ENCODE measurements at places on chromosomes 11 and 22.
A peak's percentile ranks its signal among the peaks of the same experiment; 100 is the strongest.

DNA sequence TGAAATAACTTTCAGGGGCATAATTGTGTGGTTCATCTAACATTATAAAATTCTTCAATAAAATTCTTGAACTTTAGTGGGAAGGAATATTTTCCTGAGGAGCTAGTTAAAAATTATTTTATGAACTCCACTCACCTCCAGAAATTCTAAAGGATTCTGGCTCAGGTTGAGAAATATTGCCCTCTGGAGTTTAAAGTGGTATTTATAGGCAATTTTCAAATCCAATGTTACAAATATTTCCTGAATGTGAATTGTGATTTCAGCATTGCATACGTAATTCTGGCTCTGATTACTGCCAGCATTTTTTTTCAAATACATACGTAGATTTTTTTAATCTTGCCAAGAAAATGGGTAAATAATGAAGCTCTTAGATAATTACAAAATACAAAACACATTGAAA is 598.2 kb upstream of the ANO3 start:
- DNase-seq, result no peak

GRCh38 chr22:22352371-22352999 is 107.9 kb downstream of the VPREB1 start:
- no peak for DNase-seq

DNA sequence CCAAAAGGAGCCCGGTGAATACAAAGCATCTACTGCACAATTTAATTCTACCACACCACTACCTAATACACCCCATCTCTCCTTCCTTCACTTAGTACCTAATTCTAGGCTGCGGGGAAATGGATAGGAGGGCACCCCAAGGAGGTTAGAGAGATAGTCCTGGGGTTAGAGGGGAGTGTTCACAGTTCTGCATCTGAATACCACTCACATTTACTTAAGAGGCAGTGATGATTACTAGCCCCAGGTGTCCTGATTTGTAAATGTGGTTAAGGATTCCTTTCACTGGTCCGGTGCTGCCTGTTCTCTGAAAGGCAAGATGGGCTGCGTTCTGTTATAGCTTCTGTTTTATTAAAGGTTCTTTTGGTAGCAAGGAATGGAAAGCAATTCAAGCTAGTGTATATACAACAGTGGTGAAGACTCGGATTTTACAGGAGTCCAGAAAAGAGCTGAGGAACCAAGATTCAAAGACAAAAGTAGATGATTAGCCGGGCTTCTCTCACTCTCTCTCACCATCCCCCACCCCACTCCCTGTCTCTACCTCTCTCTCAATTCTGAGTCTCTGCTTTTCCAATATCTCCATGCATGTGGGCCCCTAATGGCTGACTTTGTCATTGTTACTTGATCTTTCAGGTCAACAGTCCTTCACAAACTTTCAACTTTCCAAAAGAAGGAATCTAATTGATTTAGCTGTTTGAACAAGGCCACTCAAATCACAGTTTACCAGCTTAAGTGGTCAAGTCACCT is 8.7 kb upstream of the KCNA4 start:
- DNase-seq, result no peak

GRCh38 chr11:85299258-85299942 is 327.7 kb downstream of the DLG2 start:
- DNase-seq, result no peak

DNA sequence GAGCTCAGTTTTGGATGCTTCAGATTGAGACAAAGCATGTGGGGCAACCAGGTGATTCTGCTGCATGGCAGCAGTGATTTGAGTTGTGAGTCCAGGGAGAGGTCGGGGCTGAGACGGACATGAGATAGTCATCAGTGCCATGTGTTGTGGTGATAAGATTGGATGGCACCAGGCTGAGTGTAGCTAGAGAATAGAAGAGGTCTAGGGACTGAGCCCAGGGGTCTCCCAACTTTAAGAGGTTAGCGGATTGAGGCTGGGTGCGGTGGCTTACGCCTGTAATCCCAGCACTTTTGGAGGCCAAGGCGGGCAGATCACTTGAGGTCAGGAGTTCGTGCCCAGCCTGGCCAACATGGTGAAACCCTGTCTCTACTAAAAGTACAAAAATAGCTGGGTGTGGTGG is 6.3 kb upstream of the CTSD start:
- no peak for DNase-seq

DNA sequence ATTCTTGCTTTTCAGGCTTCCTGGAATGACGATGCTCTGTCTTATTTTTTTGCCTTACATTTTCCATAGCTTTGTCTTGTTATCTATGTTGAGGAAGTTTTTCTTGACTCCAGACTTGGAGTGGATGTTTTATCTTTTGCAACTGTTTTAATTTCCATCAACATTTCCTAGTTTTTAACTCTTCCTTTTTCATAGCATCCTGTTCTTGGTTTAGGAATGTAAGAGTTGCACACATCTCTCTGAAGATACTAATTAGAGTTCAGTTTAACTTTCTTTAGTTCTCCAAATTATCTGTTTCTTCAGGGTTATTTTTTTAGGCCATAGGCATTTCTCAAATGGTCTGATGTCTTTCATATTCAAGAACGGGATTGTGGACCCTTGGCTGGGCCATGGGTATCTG is 10.4 kb downstream of the CLDN5 start:
- no peak for DNase-seq

DNA sequence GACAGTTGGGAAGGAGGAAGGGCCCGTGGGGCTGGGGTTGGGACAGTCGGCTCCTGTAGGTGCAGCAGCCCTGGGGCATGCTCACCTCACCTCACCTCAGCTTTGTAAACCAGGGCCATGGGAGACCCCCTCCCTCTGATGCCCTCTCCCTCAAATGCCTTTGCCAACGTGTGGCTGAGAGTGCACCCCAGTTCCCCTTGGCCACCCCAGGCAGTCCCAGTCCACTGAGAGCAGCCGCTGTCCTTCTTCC is 4.2 kb upstream of the NEAT1 start:
- peak; percentile 31 for DNase-seq

DNA sequence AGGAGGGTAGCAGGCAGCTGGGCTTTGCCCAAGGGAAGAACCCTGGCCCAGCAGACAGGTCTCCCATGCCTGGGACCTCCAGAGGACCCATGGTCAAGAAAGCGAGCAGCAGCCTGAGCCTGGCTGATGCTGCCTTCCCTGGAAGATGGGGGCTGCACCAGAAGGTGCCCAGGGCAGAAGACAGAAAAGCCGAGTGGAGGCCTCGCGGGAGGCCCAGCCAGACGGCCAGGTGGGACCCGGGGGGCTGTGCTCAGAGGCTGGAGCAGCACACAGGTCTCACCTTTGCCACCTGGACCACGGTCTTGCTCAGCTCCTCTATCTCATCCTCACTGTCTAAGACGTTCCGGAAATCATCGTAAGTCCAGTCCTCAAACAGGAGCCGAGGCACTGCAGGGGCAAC is 10.9 kb downstream of the CHID1 start:
- DNase-seq, result no peak

GRCh38 chr22:32909581-32910428 is 108.3 kb downstream of the TIMP3 start:
- DNase-seq, result no peak

- DNase-seq, result no peak
These were observed 2.4 kb upstream of the ALDH3B1 start for GRCh38 chr11:68007498-68008380.

DNA sequence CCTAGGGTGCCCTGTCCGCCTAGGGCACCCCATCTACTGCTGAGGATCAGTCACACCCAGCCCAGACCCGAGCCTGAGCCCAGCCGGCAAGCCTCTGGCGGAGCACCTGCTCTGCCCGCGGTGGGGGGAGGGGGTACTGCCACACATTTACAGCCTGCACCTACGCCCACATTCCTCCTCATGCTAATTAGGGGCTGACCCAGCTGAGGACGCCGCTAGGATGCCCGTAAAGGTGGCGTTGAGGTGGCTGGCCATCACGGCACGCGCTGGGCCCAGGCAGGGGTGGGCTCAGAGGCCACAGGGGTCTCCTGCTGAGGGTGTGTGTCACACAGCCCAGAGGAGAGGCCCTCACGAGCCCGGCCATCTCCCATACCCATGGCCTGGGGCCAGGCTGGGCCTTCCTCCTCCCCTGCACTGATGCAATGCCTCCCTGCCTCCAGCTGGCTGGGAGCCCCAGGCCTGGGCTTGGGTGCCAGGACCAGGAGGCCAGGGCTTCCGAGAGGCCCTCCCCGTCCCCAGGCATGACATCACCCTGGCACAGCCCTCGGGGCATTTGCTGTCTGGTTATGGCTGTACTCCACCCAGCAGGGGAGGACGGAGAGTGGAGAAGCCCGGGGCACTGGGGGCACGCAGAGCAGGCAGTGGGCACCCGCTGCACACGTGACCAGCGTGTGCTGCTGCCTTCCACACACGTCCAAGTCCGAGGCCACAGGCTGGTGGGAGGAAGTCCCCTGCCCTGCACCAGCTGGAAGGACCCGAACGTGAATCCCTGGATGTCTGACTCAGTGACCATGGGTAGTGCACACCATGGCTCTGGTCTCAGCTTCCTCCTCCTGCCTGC is 12.7 kb downstream of the DUSP8 start:
- no peak for DNase-seq

DNA sequence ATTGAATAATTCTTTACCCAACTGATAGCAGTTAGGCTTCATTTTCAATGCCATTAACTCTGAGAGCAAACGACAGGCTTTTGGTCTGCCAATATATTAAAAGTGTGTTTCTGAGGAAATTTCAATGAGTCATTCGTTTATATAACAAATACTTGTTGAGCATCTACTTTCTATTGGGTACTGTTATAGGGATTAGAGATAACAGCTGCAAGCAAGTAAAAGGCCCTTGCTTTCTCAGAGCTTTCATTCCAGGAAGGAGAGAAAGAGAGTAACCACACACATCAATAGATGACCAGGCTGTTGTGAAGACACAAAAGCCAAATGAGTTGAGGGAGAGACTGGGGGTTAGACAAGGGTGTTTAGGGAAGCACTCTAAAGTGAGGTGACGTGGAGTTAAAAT is 35.7 kb downstream of the CD44 start:
- no peak for DNase-seq

DNA sequence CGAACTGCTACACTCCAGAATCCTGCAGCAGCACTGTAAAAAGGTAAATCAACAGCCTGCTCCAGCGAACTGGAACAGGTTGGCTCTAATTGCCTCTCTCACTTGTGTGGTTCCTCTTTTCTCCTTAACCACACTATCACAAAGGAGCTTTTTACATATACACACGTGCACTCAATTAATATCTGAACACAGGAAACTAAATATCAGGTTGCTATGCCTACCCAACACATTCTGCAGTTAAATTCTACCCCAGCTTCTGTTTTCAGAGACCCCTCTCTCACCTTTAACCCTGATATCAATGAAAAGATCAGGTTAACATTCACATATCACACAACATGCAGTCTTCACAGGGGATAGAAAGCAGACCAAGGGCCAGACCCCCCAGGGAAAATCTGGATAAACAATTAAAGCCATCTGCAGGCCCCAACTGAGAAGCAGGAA is 11.0 kb downstream of the RBFOX2 start:
- DNase-seq, result no peak

GRCh38 chr11:35182317-35182939 is 43.5 kb downstream of the CD44 start:
- no peak for DNase-seq

DNA sequence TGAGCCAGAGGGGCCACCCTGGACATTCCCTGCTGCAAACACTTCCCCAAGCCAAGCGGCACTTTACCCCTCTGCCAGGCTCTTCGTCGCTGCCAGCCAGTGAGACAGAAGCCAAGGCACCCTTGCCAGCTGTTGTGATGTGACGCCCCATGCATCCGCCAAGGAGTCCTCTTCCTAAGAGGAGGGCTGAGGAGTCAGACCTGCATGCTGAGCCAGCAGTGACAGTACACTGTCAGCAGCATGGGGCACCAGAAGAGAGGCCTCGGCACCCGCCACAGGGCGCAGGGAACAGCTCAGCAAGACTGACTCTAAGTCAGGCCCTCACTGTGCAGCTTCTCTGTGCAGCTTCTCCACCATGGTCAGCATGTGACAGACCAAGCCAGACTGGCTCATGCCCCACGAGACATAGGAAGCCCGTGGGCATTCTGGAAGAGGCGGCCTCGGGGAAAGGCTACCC is 26.4 kb downstream of the VPS37C start:
- no peak for DNase-seq

DNA sequence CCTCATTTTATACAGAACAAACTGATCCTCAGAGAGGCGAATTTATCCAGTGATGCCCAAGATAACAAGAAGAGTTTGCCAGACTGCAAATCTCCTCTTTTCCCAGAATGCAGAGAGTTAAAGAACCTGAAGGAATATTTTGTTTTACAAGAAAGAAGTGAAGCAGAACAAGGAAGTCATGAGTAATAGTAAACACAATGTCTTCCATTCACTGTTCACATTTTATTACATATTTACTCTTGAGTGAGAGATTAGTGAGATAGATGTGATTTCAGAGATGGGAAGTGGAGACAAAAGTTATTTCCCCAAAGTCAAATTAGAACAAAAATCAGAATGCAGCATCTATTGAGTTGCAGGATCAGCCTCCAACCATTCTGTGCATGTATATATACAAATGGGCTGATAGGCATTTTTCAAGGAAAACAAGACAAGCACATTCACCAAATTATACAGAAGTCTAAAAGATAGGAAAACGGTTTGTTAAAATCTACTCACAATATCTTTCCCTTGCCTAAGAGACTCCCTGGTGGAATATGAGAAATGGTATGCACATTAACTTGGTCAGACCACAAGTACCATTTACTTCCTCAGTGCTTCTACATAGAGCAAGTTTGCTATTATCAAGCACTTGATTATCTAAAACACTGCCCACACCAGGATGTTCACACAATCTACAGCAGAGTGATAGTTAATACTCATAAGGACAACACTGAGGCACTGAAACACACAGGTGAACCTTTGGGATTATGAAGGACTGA is 12.0 kb downstream of the GUCY1A2 start:
- no peak for DNase-seq

GRCh38 chr22:38041760-38042487 is 15.3 kb upstream of the PICK1 start:
- DNase-seq, result no peak

DNA sequence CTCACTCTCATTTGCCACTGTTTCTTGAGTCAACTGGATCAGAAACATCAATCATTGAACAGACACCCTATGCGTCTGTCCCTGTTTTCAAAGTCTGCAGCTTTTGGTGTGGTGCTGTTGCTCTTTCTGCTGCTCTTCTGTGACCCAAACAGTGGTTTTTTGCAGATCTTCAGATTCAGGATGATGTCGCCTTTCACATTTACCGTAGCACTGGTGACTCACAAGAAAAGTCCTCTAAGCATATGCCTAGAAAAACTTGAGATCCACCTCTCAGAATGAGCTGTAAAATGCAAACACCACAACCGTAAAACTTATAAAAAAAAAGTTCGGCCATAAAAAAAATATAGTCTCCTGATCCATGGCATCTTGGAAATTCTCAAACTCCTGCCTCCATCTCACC is 400.4 kb downstream of the NTM start:
- DNase-seq, result no peak

DNA sequence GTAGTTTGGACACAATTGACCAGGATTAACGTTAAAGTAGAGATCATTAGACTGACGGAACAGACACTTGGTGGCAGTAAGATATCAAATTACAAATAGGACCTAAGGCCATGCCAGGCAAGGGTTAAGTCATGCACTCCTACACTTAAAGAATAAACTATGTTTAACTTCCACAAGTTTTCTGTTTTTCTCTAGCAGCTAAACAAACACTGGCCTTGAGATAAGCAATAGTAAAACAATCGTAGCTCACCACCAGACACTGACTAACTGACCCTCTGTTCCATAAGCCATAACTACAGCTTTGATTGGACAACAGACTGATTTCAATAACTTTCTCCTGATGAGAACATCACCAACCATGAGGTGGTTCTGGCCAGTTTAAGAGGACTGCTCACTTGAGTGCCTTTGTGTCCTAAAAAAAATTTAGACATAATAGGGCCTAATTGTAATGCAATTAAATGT is 2.0 kb upstream of the CEP126 start:
- DNase-seq, result no peak

All from CD8-positive, alpha-beta T cell (primary cell).